Activated naive CD8-positive, alpha-beta T cell treated with anti-CD3 and anti-CD28 coated beads, Interleukin-2, amount 50 U/mL, for 24 hours (primary cell): ENCODE measurements at places on chromosomes 2 and 18.

- no peak for DNase-seq
Observed at GRCh38 chr2:232628466-232629128, 4.8 kb upstream of the EFHD1 start.

- no peak for DNase-seq
Observed at GRCh38 chr2:222380456-222380855, 43.9 kb upstream of the SGPP2 start.

DNA sequence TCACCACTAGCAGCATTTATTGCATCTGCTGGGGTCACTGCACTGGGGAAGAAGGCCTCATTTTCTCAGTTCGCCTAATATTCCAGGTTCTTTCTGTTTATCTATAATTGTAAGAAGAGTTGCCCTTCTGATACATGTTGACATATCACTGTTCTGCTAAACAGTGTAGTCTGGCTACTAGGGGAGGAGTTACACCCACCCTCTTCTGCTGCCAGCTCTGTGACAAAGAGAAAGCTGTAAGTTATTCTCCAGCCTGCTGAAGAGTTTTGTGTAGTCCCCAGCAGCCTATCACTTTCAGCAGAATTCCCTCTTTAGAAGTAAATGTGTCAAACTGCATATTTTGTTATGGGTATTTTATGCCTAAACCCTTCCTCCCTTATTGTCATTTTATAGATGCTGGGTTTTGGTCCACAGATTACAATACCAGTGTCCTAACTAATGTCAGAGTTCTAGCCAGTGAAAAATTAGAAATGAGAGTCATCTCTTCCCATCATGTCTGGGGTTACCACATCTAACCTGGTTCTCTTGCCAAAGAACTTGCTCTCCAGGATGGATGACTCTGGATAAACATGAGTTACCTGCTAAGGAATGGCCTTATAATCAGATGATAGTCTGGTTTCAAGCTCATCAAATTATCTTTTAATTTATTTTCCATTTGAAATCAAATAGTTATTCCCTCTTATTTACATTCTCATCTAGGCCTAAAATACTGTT, 5.6 kb upstream of the MBOAT2 start:
- DNase-seq = no peak

DNA sequence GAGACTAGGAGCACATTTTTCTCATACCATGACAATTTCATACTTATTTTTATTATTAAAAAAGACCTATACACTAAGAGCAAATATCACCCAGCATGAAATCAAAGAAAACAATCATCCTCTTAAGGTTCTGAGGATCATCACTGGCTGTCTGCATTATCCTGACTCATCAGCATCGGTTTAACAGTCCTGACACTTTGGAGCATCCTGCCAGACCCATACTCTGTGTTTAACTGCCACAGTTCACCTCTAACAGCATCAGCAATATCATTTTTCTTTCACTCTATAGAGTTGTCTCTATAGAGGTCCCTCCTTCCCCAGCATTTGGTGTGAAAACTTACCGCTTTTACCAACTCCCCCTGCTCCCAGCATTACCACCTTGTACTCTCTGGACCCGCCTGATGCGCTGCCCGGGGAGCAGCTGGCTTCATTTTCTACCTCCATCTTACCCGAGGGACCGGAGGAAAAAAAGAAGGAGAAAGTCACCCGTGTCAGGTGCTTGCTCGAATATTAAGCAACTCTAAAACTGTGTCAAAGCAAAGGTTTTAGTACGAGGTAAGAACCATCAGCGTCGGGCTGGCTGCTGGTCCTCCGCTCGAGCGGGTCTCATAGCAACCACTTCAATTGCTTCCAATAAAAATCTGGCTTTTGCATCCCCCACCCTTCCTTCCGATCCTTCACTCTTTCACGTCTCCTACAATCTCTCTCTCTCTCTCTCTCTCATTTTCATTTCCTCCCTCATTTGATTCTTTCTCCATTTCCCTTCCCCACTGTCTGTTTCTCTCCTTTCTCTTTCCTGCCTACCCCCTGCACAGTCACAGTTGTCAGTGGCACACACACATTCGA, at the start of gene RIT2:
Gene RIT2 (minus strand): TSS at position 610 of the 846 bp plus-strand sequence.
- DNase-seq = no peak

DNA sequence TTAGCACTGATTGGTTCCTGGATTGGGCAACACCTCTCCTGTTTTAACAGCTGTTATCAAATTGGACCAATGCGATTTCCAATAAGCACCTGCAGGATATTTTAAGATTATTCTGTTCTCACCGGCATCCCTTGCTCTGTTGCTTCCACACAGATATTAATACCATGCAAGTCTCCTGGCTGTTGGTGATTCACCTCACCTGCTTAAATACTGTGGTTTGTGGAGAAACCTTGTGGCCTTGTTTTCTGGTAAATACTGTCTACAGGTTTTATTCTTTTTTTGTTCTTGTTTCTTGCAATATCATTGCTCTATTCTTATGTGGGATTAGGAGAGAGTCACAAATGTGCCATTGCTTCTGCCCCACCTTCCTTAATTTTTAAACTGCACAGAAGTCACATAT, 448.1 kb upstream of the NXPH2 start:
- no peak for DNase-seq
